ENCODE measurements at places on chromosomes 1 and 21.

GRCh38 chr1:218090459-218090858 lies 194.6 kb upstream of the RRP15 start:
- no peak for DNase-seq

DNA sequence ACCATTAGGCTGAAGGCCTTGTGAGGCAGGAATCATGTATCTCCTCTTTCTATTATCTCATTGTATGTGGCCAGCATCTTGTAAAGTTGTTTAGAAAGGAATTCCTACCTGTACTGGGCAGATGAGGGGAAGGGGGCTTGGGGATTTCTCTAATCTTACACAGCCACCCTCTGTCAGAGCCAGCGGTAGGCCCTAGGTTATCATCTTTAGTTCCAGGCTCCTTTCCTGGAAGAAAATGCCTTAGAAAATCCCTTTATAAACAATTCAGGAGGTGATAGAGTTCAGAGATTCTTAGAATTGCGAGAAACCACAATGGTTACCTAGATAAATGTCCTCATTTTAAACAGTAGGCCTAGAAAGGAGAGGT lies 35.2 kb downstream of the DPT start:
- no peak for DNase-seq

DNA sequence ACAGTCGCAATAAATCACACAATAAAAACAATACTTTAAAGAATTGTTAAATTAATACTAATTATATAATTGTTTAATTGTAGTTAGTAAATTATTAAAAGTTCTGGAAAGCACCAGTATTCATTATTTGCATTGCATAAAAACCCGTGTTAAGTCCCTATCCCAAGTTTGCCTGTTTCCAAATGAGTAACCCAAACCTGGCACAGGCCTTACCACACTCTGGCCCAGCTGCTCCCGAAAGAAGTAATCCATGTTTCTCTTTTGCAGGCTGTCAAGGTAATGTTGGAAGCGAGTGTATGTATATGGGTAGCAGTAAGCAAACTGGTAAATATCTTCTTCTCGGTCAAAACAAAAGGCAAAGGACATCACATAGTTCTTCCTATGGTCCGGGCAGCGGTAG lies 268.7 kb upstream of the BEND5 start:
- no peak for DNase-seq

DNA sequence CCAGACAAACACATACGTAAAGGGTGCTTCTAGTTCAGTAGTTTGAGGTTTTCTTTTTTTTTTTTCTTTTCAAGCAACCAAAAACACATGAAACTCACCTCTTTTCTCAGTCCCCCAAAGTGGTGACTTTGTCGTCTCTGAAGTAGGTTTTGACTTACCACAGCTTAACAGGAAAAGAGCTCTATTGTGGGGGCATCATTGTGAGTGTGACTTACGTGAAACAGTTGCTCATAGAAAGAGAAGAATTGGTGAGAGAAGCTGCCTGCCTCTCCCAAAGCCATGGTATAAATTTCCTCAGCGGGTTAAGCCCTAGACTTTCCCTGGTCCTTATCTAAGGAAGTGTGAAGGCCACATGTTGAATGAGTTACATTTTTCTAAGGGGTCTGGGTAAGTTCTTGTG lies 11.9 kb downstream of the FASLG start:
- peak; percentile 22 for DNase-seq

Data from activated T-cell treated with anti-CD3 and anti-CD28 coated beads, Interleukin-2, amount 50 U/mL, for 4 hours (primary cell).